ENCODE measurements at places on chromosomes 7 and 10. TPM values are rescaled to one million over a fixed set of nuclear protein-coding genes. Genes with fewer than 3 reads are reported as not detected.
A peak's percentile ranks its signal among the peaks of the same experiment; 100 is the strongest.

DNA sequence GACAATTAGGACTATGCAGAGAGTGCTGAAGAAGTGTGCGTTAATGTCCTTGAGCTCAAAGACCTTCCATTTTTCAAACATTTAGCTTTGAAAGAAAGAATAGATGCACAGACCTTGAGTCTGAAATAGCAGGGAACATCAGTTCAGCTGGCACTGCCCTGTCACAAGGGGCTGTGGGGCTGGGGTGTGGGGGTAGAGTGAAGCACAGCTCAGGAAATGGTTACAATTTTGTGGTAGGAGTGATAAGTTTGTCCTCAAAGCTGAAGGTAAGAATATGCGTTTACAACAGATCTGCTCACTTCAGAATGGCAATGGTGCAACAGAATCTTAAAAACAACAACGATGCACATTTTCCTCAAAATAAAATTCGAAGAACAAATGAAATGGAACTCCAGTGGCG, 33.6 kb downstream of the SMKR1 start:
- no peaks in the 10 kb centered on the region for H3K36me3 ChIP-seq
- no peak overlapping the region for H3K27ac ChIP-seq
- no peak overlapping the region for H3K4me3 ChIP-seq
- no peaks in the 10 kb centered on the region for H3K27me3 ChIP-seq
- DNase-seq = no peak
- peaks cover 6% of the 10 kb centered on the region for H3K4me1 ChIP-seq

DNA sequence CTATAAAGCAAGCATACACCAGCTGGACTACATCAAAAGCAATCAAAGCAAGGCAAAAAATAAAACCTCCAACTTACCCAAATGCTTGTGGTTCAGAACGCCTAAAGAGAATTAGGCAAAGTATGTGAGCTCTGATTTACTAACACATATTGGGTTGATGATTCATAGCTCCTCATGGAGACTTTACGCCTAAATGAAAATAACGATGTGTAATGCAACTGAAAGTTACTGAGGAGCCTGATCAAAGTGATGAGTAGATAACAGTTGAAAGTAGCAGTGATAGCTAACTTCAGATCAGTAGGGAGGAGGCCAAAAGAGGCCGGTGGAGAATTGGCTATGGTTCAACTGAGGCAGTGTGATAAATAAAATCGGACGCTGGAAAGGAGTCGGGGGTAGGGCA, 85.0 kb downstream of the MPP7 start:
- H3K4me3 ChIP-seq = no peak overlapping the region
- H3K27me3 ChIP-seq = no peaks in the 10 kb centered on the region
- H3K36me3 ChIP-seq = no peaks in the 10 kb centered on the region
- H3K27ac ChIP-seq = peak overlapping the region; percentile 38

GRCh38 chr7:55140941-55141278, 122.1 kb downstream of the EGFR start:
- no peak for DNase-seq
- H3K4me1 ChIP-seq = no peaks in the 10 kb centered on the region
- H3K27me3 ChIP-seq = no peaks in the 10 kb centered on the region
- peaks cover 28% of the 10 kb centered on the region for H3K36me3 ChIP-seq
- no peak overlapping the region for H3K27ac ChIP-seq
- H3K4me3 ChIP-seq = no peak overlapping the region

DNA sequence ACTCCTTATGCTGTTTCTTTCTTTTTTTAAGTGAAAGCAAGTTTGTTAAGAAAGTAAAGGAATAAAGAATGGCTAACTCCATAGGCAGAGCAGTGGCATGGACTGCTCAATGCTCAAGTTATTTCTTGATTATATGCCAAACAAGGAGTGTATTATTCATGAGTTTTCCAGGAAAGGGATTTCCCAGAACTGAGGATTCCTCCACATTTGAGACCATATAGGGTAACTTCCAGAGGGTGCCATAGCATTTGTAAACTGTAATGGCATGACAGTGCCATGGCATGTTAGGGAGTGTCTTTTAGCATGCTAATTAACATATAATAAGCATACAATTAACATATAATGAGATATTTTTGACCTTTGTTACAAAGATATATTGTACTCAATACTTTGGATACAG, 1034.5 kb upstream of the PHF14 start:
- H3K36me3 ChIP-seq = no peaks in the 10 kb centered on the region
- peak; percentile 14 for DNase-seq
- H3K27ac ChIP-seq = no peak overlapping the region
- no peaks in the 10 kb centered on the region for H3K27me3 ChIP-seq
- H3K4me3 ChIP-seq = no peak overlapping the region

DNA sequence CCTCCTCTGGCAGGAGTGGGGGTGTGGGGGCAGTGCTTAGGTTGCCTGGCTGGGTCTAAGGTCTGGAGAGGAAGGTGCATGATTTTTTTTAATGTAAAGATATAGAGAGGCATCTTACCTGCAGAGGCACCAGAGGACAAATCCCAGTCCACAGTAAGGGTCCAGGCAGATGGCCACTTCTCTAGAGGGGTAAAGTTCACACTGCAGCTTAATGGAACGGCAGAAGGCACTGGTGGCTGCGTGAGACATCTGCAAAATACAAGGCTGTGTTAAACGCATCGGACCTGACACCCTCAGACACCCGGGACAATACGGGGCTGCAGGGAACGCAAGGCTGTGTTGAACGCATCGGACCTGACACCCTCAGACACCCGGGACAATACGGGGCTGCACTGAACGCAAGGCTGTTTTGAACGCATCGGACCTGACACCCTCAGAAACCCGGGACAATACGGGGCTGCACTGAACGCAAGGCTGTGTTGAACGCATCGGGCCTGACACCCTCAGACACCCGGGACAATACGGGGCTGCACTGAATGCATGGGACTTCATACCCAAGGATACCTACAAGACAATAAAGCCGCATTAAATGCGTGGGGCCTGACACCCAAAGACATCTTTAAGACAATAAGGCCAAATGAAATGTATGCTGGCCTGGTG, 206.0 kb downstream of the ZMYND11 start:
- H3K36me3 ChIP-seq = peaks cover 9% of the 10 kb centered on the region
- H3K4me3 ChIP-seq = no peak overlapping the region
- peaks cover 15% of the 10 kb centered on the region for H3K4me1 ChIP-seq
- H3K27ac ChIP-seq = no peak overlapping the region
- DNase-seq = no peak
- H3K27me3 ChIP-seq = no peaks in the 10 kb centered on the region

DNA sequence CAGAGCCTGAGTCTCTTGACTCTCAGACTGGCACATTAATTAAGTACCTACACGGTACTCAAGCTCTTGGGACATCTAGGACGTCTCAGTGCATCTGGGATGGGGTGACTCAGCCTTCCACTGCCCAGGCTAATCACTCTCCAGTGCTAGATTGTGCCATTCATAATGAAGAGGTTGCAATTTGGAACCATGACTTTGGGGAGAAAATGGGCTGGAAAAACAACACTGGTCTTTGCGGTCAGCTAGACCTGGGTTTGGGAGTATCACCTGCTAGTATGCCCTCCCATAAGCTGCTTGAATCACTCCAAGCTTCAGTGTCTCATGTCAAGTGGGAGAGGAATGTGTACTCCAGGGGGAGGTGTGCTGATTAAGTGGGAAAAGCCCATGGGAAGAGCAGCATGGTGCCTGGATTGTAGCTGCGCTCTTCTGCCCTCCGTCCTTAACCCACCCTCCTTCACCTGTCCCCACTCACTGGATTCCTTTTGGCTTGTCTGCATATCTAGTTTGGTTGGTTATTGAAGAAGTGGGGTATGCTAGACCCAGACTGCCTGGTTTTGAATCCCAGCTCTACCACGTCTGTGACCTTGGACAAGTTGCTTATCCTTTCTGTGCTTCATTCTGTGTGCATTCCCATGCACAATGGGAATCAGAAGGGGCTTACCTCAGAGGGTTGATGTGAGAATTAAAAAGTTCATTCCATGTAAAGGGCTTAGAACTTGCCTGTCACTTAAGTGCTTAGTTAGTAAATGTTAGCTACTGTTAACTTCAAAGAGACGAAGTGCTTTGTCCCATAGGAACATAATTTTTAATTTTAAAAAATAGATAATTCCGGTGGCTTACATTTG, 3.8 kb downstream of the NFE2L3 start:
- peak; percentile 70 for DNase-seq
- peak overlapping the region; percentile 52 for H3K4me3 ChIP-seq
- H3K27me3 ChIP-seq = peaks cover 3% of the 10 kb centered on the region
- peak overlapping the region; percentile 90 for H3K27ac ChIP-seq
- H3K36me3 ChIP-seq = no peaks in the 10 kb centered on the region

DNA sequence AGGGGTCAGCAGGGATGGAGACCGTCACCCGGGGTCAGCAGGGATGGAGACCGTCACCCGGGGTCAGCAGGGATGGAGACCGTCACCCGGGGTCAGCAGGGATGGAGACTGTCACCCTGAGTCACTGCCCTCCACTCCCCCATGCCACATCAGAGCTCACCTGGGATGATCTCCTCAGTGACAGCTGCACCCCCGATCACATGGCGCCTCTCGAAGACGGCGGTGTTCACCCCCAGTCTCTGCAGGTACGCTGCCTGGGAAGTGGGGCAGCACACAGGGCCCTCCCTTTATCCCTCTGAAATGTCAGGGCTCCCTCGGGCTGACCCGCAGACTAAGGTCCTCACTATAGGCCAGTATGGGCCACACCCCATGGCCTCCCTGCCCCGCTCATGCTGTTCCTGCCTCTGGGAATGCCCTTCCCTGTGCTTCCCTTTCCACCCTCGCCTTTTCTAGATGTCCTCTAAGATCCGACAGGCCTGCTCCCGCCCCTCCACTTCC, 7.2 kb downstream of the PYROXD2 start:
- peaks cover 9% of the 10 kb centered on the region for H3K4me1 ChIP-seq
- H3K27ac ChIP-seq = no peak overlapping the region
- H3K36me3 ChIP-seq = no peaks in the 10 kb centered on the region

DNA sequence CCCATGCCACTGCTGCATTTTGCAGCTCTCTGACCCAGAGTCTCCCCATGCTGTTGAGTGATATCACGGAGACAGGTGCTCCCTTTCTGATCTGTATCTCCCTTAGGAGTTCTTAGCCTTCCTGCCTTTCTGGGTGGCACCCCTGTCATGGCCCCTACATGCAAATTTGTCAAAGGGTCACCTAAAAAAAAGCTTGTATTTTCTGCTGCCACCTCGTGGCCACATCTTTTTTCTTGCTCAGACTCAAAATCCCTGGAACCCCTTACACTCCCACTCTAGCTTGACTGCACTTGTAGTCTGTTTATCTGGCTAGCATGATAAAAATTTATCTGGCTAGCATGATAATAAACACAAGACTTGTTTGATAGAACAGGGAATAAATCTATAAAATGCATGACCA, 809.1 kb downstream of the SORCS1 start:
- no peak overlapping the region for H3K27ac ChIP-seq
- H3K36me3 ChIP-seq = no peaks in the 10 kb centered on the region
- H3K4me1 ChIP-seq = no peaks in the 10 kb centered on the region
- H3K4me3 ChIP-seq = no peak overlapping the region
- DNase-seq = no peak

GRCh38 chr10:112490545-112490944, 43.5 kb downstream of the VTI1A start:
- H3K27ac ChIP-seq = no peak overlapping the region
- H3K4me3 ChIP-seq = no peak overlapping the region
- DNase-seq = no peak
- no peaks in the 10 kb centered on the region for H3K27me3 ChIP-seq
- peaks cover 3% of the 10 kb centered on the region for H3K4me1 ChIP-seq
- H3K36me3 ChIP-seq = no peaks in the 10 kb centered on the region

DNA sequence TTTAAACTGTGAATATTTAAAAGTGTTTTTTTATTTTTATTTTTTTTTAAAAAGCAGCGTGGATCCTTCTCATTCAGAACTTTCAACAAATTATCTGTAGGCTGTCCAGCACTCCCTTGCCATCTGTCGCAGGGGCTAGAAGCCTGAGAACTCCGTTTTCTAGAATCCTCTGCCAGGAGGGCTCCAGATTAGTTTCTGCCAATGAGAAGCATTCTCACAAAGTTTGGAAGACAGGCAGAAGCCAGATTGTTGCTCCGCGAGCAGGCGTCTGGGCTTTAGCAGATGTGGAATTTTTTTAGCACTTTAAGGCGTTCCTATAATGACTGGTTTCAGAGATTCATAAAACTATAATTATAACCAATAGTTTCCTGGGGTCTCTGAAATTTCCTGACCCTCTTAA, 220.9 kb upstream of the KIAA1217 start:
- H3K27me3 ChIP-seq = no peaks in the 10 kb centered on the region
- no peak overlapping the region for H3K4me3 ChIP-seq
- H3K36me3 ChIP-seq = no peaks in the 10 kb centered on the region
- no peak overlapping the region for H3K27ac ChIP-seq
- H3K4me1 ChIP-seq = no peaks in the 10 kb centered on the region

DNA sequence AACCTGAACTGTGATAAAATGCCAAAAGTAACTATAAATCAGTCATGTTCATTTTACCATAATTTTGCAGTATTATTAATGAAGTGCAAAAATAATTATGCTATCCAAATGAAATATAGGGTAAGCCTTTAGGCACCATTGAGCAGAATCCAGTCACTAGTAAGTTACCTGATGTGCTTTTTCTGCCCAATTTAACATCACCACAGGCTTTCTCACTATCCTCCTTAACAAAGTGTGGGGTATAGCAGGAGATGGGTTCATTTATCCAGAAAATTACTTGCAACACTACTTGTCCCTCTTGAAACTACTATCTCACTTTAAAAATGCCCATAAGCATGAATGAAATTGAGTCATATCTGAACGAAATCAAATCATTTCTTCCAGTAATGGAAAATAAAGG, 211.0 kb downstream of the SEMA3A start:
- H3K36me3 ChIP-seq = no peaks in the 10 kb centered on the region
- H3K4me3 ChIP-seq = no peak overlapping the region
- no peak for DNase-seq
- H3K27me3 ChIP-seq = no peaks in the 10 kb centered on the region
- H3K4me1 ChIP-seq = no peaks in the 10 kb centered on the region

DNA sequence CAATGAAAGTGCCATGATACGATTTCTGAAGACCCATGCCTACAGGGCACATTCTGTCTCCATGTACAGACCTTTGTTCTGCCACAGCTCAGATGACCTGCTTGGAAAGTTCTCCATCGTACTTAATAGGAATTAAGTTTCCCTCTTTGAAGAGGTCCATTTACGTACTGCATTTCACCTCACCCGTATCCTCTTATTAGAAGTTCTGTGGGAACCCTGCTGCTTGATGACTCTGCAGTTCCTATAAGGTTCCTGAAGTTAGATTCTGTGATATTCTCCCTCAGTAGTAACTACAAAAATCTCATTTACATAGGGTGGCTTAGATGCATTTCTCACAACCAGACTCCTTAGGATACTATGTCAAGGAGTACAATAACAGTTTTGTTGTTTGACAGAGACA, 50.9 kb downstream of the MINDY3 start:
- H3K36me3 ChIP-seq = peaks cover 3% of the 10 kb centered on the region
- no peaks in the 10 kb centered on the region for H3K27me3 ChIP-seq
- no peaks in the 10 kb centered on the region for H3K4me1 ChIP-seq
- no peak overlapping the region for H3K27ac ChIP-seq
- H3K4me3 ChIP-seq = no peak overlapping the region

ANKRD2 gene
- total RNA-seq = 0.36 TPM

STEAP1 gene
- total RNA-seq = 5.0 TPM

BLOC1S2 gene
- 93.9 TPM for total RNA-seq

OGDHL gene
- 1.9 TPM for total RNA-seq

TMED4 gene
- 69.2 TPM for total RNA-seq

NEUROD6 gene
- not detected for total RNA-seq

PKD2L1 gene
- not detected for total RNA-seq

ANAPC16 gene
- total RNA-seq = 44.2 TPM
